ENCODE measurements at places on chromosomes 6 and 20.

- no peak for DNase-seq
These were observed 210.4 kb downstream of the CENPW start for GRCh38 chr6:126550323-126550722.

DNA sequence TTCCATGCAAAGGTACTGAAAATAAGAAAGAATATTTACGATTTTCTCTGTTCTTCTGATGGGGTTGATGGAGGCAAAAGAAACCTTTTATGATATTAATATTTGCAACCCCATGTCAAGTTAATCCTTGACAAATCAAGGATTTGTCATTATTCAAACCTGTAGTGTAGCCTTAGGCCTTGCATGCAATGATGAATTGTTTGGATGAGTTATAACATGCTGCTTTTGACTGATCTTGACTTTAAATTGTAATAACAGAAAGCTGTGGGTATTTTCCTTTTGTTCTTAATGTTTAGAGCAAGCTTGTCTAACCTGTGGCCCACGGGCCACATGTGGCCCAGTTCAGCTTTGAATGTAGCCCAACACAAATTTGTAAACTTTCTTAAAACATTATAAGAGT lies 13.0 kb upstream of the BAG2 start:
- no peak for DNase-seq

DNA sequence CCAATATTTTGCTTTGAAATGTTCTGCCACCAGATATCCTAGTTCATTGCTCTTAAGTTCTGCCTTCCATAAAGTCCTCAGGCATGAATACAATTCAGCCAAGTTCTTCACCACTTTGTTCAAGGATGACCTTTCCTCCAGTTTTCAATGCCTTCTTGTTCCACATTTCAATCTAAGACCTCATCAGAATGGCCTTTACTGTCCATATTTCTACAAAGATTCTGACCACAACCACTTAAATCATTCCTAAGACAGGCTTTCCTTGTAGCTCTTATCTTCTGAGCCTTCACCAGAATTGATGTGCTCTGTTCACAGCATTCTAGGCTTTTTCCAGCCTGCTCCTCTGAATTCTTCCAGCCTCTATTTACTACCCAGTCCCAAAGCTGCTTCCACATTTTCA lies 319.0 kb downstream of the HACE1 start:
- DNase-seq: no peak

GRCh38 chr6:156379392-156380289 lies 397.5 kb upstream of the ARID1B start:
- DNase-seq: no peak

- DNase-seq: no peak
These were observed 14.2 kb upstream of the TNFRSF21 start for GRCh38 chr6:47323887-47324286.

DNA sequence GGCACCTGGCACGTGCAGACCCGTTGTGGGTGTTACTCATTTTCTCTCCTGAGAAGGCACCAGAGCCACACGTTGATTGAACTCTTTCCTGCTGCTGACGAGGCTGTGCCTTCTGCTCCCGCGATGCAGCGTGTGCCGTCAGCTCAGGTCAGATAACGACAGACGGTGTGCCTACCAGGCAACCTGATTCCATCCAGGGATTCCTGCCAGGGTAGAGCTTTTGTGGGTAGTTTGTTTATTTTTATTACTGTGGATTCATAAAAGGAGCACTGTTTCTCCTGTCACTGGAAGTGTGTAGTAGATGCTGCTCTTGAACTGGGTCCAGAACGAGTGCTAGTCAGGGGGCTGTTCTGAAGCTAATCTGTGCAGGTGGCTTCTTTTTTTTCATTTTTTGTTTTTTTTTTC lies 20.7 kb downstream of the PRPF6 start:
- DNase-seq: no peak

GRCh38 chr6:110490110-110490509 lies 13.7 kb upstream of the SLC22A16 start:
- DNase-seq: no peak

DNA sequence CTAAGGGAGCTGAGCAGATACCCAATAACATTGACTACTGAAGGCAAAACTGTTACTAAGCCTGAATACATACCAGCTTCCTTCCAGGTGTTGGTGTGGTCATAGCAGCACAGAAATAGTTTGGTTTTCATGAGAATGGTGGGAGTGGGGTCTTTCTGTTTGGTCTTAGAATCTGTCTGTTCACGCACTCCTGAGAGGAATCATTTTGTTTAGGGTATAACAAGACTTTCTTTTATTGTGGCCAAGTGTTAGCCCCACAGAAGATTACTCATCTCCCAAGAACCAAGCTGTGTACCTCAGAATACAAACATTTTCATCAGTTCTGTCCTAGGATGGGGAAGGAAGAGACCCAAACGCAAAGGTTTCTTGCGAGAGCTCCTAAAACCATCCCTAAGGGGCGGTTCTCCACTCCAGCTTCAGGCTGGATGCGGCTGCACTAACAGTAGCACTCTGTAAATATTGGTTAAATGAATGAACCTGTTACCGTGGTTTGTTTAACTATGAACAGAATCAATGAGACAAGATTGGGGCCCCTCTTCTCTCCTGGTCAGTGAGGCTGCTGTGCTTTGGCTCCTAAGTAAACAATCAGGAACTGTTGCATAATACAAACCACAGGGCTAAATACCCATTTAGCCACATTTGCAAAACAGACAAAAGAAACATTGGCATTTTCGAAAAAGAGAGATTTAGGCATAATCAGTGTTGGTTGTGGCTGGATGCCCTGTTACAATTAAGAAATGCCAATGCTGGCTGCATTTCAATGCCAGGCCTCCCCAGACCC lies 44.9 kb downstream of the SNAP25 start:
- DNase-seq: no peak

DNA sequence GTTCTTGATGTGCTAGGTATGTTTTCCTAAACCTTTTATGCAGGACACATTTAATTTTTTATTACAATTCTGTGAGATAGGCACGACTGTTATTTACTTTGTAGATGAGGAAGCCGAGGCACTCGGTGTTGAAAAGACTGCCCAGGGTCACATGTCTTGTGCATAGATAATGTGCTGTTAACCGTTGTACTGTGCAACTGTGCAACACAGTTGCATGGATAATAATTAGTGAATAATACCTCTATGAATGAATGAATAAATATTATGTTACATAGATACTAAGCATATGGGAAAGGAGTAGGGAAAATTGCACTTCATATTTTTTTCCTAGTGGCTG lies 60.3 kb upstream of the DEK start:
- DNase-seq: no peak

DNA sequence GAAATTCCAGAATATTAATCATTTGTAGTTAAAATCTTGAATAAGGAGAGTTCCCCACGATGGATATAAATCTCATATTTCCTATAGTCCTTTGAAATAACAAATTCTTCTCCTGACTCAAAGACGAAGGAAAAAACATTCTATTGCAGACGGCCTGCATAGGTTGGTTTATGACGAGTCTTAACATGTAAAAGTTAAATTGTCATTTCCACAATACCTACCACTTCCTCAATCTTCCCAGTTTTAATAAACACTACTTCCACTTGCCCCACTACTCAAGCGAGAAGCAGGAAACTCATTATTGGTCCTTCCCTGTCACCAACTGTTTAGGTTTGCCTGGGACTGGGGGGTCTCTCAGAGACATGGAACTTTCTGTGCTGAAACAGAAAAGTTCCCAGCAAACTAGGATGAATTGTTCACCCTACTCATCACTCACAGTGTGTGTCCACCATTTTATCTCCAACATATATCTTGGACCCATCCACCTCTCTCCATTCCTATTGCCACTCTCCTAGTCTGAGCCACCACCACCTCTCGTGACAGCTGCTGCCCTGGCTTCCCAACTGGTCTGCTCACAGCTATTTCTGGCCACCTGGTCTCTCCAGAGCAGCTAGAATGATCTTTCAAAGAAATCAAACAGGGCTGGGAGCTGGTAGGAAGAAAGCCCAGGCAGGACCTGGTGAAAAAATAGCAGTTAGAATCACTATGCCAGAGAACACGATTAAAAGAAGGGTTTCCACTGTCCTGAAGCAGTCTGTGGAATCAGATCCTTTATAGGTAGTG lies 15.1 kb upstream of the ZSCAN9 start:
- DNase-seq: no peak

GRCh38 chr20:41577129-41578009 lies 40.8 kb downstream of the CHD6 start:
- DNase-seq: no peak

- DNase-seq: no peak
These were observed 452.3 kb downstream of the HTR1B start for GRCh38 chr6:77010931-77011542.

GRCh38 chr20:19774135-19774933 lies 16.3 kb downstream of the RIN2 start:
- no peak for DNase-seq
